ENCODE measurements at places on chromosomes 16 and 17. TPM values are rescaled to one million over a fixed set of nuclear protein-coding genes. Genes with fewer than 3 reads are reported as not detected.
A peak's percentile ranks its signal among the peaks of the same experiment; 100 is the strongest.

Gene IL32
- 5.0 TPM for polyA plus RNA-seq

Gene SOX9
- 3.3 TPM for polyA plus RNA-seq

Gene CRYBA1
- polyA plus RNA-seq: not detected

Gene C16orf74
- polyA plus RNA-seq: 9.3 TPM

Gene MT4
- not detected for polyA plus RNA-seq

Gene DLX4
- polyA plus RNA-seq: 1.5 TPM

DNA sequence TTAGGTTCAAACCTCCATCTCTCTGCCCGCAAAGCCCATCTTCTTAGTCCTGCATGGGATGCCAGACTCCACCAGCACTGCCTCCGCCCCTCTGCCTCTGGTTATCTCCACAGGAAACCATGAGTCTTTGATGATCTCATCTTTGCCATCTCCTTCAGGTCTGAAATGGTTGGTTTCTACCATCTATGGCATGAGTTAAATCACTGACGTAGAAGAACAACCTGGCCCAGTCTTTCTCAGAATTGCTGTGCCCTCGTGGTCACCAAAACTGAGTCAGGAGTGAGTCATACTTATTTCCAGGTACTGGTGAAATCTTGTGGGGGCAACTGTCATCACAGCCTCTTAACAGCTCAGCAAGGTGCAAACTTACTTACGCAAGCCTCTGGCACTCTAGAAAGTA is 468.7 kb upstream of the C16orf82 start:
- no peak for DNase-seq

DNA sequence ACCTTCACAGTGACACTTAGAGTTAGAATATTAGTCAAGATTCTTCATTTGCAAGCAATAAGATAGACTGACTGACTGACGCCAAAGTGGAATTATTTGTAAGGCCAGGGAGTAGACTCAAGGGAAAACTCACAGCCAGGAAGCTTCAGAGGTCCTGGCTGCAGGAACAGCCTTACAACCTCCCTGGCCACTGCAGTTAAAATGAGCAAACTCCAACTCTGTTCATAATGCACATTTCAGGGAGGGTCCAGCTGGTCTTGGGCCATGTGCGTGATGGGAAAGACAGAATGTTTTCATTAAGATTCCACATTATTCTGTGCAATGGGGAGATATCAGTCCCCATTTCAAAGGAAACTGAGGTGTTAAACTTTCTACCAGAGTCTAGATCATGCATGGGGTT is 9.9 kb downstream of the CAPNS2 start:
- no peak for DNase-seq

GRCh38 chr17:17300624-17301568 is 2.3 kb upstream of the NT5M start:
- DNase-seq: peak; percentile 93

DNA sequence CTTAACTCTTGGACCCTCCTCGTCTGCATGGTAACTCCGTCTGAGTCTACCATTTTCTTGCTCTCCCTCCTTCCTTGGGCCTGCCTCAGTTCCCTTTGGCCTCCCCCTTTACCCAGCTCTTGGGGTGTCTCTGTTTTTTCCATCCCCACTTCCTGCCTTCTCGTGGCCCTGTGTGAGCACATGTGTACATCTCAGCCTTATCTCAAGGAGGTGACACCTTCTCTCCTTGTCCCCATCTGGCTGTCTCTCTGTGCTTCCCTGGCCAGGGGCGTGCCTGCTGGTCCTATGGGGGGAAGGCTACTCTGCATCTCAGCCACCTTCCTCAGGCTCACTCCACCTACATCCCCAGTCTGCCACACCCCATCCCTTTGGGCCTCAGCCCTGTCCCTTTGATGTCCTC is 6.6 kb downstream of the CTF1 start:
- no peak for DNase-seq

- no peak for DNase-seq
These were observed 107.8 kb downstream of the GNAO1 start for GRCh38 chr16:56298948-56299596.

GRCh38 chr17:71494062-71494855 is 626.6 kb upstream of the SOX9 start:
- DNase-seq: no peak

DNA sequence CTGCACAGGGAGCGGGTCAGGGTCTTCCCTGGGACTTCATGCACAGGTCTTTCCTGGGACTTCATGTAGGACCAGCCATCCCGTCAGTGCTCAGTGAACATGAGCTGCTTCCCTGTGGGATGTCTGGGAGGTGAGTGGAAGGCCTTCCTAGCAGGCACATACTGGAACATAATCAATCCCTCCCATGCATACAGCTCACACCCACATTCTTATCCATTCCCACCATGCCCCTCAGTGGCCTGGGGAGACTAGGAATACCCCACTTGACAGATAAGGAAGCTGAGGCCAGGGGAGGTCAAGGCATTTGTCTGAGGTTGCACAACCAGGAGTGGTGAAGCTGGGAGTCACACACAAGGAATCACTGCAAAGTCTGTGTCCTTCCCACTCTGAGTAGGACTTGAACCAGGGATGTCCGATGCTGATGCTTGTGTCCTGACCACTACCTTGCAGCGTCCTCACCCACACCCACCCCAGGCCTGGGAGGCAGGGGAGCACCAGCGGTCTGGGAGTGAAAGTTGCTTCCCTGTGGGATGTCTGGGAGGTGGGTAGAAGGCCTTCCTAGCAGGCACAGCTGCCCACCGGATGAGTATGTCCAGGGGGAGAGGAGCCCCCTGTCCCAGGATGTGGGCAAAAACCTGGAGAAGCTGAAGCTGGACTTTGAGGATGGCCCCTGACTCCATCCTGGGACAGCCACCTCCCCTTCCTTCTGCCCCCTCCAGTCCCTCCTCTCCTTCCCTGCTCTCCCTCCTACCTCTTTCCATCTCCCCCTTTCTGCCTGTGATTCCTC is 1.0 kb upstream of the NLRC5 start:
- no peak for DNase-seq

DNA sequence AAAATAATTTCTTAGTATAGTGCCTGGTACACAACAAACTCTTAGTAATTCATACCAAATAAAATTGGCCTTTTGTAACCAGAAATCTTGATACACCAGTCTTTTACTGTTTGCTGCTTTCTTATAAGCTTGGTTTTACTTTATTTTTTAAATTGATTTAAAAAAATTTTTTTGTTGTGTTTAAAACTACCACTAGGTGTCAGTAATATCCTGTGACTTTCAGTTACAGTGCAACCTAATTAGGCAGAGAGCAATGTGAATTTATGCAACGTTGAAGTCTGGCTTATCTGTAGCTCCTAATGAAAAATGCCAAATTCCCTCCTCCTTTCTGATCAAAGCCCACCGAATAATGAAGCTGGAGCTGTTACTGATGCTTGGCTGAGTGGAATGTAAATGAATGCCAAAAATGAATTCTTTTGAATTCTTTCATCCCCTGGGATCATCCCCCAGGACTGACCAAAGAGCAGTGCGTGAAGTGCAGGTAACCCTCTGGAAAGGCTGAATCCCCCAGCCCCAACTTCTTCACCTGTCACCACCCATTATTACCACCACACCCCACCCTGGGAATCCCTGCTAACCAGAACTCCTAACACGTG is 3.8 kb downstream of the ERCC4 start:
- DNase-seq: no peak

DNA sequence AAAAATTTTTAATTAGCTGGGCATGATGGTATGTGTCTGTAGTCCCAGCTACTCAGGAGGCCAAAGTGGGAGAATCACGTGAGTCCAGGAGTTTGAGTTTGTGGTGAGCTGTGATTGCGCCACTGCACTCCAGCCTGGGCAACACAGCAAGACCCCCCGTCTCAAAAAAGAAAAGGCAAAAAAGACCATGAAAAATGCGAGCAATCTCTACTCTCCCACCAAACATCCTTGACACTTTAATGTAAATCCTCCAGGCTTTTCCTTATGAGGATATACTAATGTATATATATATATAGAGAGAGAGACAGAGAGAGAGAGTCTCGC is 28.1 kb downstream of the MMP15 start:
- DNase-seq: no peak

DNA sequence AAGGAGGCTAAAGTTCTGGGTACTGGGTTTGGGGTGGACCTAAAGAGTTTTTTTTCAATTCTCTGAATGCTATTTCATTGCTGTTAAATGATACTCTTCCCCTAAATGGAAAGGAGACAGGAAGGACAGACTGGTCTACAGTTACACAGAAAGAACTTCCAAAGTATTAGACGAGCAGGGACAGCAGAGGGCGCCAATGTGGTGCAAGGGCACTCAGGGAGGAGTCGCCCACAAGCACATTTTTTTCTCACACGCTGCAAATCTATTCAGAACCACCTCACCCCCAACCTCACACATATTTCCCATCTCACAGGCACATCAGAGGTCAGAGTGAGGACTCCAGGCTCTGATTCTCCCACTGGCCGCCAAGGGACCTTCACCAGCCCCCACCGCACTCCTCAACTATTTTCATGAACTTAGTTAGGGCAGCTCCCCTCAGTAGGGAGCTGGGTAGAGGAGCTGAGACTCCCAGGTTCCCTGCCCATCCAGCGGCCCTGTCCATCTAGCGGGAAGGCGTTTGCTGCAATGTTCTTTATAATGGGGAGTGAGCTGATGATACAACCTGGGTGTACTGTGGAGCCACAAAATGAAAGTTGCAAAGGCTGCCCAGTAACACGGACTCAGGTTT is 6.8 kb upstream of the CA4 start:
- peak; percentile 94 for DNase-seq

- DNase-seq: no peak
These were observed 137.4 kb upstream of the COX10 start for GRCh38 chr17:13931800-13932460.

DNA sequence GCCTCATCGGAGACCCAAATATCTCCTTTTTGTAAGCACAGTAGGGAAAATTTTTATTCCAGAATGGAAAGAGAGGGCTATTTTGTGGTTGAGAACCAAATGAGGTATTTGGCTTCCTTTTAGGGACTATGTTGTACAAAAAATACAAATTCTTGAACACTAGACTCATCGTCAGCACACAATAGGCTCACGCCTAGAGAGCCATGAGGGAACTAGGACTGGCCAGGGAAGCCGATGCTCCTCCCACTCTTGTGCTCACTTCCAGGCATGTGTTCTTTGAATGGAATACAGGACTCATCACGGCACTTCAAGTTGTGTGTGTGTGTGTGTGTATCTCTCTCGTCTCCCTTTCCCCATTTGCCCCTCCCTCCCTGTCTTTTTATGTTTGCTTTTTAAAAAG is 17.8 kb upstream of the BLMH start:
- DNase-seq: no peak

- no peak for DNase-seq
These were observed 23.1 kb upstream of the GPRC5C start for GRCh38 chr17:74408815-74409214.

DNA sequence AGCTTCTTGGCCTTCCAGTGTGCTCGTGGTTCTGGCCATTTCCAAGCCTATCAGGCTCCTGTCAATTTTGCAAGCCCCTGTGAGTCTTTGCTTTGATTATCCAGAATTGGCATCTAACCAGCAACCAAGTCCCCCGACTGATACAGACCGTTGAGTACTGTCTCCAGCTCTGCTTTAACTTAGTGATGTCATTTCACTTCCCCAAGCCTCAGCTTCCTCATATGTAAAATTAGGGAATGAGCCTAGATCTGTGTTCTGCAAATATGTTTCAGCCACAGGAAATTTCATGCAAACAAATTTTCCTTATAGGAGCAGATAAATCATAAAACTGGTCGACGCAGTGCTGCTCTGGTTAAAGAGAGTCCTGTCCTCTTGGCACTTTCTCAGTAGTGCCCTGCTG is 60.1 kb upstream of the WSB1 start:
- DNase-seq: no peak

GRCh38 chr17:73902416-73903181 is 258.4 kb upstream of the SDK2 start:
- peak; percentile 63 for DNase-seq

GRCh38 chr17:8939496-8940334 is 25.8 kb downstream of the PIK3R5 start:
- DNase-seq: no peak

GRCh38 chr17:77313831-77314230 is 173.1 kb downstream of the SEC14L1 start:
- no peak for DNase-seq

DNA sequence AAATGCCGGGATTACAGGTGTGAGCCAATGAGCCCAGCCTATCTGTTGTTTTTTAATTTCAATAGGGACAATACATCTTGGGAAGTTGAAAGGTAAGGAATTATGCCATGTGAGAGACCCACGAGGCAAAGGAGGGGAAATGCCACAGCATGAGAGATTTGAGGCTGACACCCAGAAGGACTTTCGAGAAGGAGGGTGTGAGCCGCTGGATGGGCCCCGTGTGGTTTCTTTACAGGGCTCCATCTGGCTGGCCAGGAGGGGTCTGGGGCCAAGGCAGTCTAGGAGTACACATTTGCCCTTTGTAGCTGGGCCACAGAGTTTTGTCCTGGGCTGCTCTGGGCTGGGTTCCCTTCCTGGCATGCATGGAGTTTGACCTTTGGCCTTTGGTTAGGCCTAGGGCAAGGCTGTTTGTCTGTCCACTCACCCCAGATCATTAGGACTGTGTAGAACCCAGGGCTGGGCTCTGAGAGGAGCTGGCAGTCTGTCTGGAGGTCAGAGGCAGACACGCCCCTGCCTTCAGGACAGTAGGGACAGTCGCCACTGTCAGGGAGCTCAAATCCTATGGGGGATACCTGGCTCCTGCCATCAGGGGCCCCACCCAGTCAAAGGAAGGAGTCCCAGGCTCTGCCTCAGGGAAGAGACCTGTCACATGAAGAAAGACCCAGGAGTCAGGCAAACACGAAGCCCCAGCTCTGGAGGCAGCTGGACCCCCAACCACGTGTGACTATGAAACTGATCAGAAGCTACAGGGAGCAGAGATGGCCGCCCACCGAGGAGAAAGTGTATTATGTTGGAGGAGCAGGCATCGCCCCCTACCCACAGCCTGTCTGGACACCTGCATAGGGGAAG is 24.2 kb upstream of the NXPH3 start:
- DNase-seq: no peak

DNA sequence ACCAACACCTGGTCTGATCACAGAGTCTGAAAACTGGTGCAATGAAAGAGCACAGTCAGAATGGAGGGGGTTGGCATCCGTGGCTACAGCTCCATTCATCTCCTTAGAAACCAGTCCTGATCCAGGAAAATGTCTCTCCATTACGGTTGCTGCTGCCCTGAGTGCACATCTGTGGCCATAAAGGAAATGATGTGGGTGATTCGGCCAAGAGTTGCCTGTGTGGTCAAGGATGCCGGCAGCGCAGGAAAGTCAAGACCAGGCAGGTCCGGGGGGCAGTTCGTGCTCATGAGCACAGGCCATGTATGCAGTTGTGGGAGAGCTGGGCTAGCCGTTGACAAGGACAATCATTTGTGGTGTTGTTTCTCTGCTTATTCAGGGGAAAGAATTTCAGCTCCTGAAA is 5.9 kb downstream of the XAF1 start:
- DNase-seq: no peak

DNA sequence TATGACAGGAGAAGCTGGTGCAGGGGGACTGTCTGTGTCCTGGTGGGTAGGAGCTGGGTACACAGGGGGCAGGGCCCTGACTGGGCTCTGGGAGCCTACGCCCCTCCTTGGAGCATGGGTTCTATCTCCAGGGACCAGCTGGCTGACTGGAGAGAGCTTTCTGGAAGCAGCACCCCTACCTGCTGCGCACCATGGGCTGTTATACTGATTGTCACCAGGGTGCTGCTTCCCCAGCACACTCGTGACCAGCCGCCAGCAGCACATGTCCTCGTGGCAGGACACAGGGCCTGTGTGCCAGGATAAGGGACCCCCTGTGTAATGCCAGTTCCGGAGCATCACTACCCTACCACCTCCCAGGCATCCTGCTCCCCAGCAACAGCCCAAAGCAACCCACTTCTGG is 106.0 kb downstream of the AMFR start:
- DNase-seq: no peak

All from H1 (cell line).